Motor neuron (in vitro differentiated cells): ENCODE measurements at places on chromosomes 2 and 18. TPM values are rescaled to one million over a fixed set of nuclear protein-coding genes. Genes with fewer than 3 reads are reported as not detected.

DNA sequence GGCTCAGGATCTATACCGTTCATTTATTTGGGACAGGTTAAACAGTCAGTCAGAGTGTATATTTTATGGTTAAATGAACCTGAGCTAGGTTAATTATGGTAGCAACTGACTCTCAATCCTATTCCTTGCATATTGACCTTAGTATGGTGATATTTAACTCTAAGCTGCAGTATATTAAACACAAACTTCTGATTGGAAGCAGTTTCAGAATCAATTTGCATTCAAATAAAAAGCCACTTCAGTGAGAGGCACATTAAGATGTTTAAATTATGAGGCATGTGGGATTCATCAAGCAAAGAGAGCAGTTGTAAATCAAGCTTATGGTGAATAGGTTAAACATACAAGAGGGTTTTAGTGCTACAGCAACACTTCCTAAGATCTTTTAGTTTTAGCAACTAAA lies 40.4 kb downstream of the FRZB start:
- peak; percentile 61 for ATAC-seq

DNA sequence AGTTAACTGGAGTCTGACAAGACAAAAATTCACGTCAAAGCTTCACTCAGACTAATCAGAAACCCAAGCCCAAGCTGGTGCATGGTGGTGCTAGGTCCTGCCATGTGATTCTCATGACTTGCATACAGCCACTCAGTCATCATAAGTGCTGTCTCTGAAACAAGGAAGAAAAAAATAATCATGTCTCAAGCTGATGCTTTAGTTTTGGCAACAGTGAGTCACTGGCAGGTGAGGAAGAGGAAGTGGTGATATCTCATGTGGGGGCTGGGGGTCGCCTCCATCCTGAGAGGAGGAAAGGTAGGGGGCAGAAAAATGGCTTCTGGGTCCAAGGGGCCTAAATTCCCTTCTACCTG lies 136.3 kb downstream of the TMEM163 start:
- no peak for ATAC-seq

- peak; percentile 38 for ATAC-seq
Measured at GRCh38 chr2:129849559-129850160, 129.8 kb upstream of the RAB6C start.

GRCh38 chr18:76054156-76054555 lies 440.9 kb downstream of the ZNF516 start:
- no peak for ATAC-seq

DNA sequence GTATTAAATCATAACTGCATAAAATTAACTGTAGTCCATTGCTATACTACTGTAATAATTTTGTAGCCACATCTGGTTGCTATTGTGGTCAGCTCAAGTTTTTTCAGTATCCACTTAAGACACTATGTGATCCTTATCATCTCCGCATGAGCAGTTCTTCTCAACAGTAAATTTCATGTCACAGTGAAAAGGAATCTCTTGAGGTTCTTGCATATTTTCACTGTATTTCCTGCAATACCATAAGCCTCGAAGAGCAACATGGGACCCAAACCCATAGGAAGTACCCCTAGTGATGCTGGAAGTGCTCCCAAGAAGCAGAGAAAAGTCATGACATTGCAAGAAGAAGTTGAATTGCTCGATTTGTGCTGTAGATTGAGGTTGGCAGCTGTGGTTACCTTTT lies 86.7 kb downstream of the LDLRAD4 start:
- ATAC-seq: no peak

Gene UGT1A4
- 0.21 and 0.45 TPM in 2 replicates for total RNA-seq

DNA sequence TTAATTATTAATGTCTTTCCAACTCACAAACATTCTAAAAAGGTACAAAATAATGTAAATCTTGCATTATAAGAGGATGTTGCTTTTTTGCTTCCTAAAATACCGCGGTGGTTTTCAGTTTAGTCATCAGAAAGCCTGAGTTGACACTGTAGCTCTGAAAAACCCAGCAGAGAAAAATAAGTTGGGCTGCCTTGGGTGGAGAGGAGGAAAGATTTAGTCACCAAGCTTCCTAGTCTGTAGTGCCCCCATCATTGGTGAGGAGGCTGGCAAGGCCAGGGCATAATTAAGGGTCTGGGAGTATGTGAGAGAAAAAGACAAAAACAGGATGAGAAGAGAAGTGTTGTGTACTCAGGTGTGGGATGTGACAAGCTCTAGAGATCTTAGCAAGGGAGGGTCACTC lies 5.7 kb downstream of the PTPRM start:
- ATAC-seq: no peak

Gene ATP5F1A
- 539 and 544 TPM in 2 replicates for total RNA-seq

DNA sequence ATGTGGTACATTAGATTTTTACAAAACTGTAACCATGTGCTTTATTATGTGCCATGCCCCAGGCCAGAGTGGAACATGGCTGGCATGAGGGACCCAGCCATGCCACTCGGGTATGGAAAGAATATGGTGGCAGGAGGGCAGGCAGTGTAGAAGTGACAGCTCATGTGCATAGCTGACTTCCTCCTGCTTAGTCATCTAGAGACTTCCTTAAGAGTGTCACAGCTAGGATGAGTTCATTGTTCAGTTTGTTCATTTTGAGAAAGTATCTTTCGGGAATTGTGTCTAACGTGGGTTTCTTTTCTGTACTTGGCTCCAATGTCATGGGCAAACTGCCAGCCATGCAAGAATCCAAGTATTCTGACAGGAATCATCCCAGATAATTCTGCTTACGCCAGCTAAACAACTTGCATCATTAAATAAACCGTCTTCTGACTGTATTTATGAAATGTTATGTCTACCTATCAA lies 94.3 kb upstream of the ITGB6 start:
- ATAC-seq: no peak
